ENCODE measurements at places on chromosomes 12 and 14. TPM values are rescaled to one million over a fixed set of nuclear protein-coding genes. Genes with fewer than 3 reads are reported as not detected.
A peak's percentile ranks its signal among the peaks of the same experiment; 100 is the strongest.

DNA sequence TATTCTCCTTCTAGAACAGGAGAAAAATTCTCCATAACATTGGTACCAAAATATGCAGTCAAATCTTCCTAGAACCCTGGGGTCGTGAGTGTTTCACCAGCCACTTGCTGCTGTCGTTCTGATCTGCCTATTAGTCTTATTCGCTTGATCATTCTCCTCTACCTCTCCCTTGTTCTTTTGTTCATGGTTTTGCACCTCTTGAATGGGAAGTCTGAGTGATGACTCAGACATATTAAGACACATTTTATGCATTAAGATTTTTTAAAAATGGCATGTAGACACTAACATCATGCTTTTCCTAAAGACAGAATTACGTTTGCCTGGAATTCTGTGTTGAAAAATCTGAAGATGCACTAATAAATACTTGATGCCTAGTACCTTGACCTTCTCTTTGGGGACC is 159.2 kb upstream of the LRIG3 start:
- no peaks in the 10 kb centered on the region for H3K27me3 ChIP-seq
- H3K4me3 ChIP-seq: no peak overlapping the region
- H3K27ac ChIP-seq: no peak overlapping the region
- no peaks in the 10 kb centered on the region for H3K4me1 ChIP-seq

GRCh38 chr12:124963211-124963610 is 25.7 kb downstream of the DHX37 start:
- no peak for DNase-seq
- H3K4me3 ChIP-seq: no peak overlapping the region
- H3K4me1 ChIP-seq: no peaks in the 10 kb centered on the region
- no peak overlapping the region for H3K27ac ChIP-seq
- no peaks in the 10 kb centered on the region for H3K27me3 ChIP-seq

GRCh38 chr12:105279460-105280056 is 43.6 kb upstream of the APPL2 start:
- peak; percentile 32 for DNase-seq
- peaks cover 4% of the 10 kb centered on the region for H3K4me1 ChIP-seq
- peaks cover 3% of the 10 kb centered on the region for H3K36me3 ChIP-seq
- no peak overlapping the region for H3K4me3 ChIP-seq
- no peak overlapping the region for H3K27ac ChIP-seq

GRCh38 chr14:77508249-77508648 is 9.6 kb upstream of the ISM2 start:
- no peak for DNase-seq
- H3K27me3 ChIP-seq: no peaks in the 10 kb centered on the region
- no peaks in the 10 kb centered on the region for H3K4me1 ChIP-seq

GRCh38 chr12:87720967-87721366 is 308.2 kb downstream of the C12orf50 start:
- no peaks in the 10 kb centered on the region for H3K27me3 ChIP-seq
- no peaks in the 10 kb centered on the region for H3K36me3 ChIP-seq
- no peak for DNase-seq
- no peaks in the 10 kb centered on the region for H3K4me1 ChIP-seq

DNA sequence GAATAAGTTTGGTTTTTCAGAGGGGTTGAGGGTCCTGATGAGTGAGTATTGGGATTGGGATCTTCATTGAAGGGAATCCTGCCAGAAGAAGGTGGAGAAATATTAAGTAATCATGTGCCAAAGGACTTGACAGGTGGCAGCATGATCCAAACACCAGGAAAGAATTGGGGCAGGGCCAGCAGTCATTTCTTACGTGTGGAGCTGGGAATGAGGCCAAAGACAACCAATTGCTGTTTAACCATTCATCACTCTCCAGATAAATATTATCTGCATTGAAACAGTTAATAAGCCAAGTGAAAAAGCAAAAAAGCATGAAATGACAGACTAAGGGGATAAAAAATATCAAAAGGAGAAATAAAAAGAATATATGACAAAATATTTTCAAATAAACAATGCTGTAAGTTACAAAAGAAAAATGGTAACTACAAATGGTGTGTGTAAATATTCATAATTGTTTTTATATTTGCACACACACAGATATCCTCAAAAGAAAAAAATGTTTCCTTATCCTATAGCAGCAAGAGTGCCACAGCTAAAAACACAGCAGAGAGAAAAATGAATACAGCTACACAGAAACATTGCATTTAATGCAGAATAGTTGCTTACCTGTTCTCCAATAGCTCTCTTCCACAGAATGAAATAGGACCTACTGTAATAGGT is 26.2 kb downstream of the C2CD5 start:
- DNase-seq: no peak
- no peak overlapping the region for H3K27ac ChIP-seq
- H3K4me3 ChIP-seq: no peak overlapping the region
- H3K36me3 ChIP-seq: peaks cover 19% of the 10 kb centered on the region

DNA sequence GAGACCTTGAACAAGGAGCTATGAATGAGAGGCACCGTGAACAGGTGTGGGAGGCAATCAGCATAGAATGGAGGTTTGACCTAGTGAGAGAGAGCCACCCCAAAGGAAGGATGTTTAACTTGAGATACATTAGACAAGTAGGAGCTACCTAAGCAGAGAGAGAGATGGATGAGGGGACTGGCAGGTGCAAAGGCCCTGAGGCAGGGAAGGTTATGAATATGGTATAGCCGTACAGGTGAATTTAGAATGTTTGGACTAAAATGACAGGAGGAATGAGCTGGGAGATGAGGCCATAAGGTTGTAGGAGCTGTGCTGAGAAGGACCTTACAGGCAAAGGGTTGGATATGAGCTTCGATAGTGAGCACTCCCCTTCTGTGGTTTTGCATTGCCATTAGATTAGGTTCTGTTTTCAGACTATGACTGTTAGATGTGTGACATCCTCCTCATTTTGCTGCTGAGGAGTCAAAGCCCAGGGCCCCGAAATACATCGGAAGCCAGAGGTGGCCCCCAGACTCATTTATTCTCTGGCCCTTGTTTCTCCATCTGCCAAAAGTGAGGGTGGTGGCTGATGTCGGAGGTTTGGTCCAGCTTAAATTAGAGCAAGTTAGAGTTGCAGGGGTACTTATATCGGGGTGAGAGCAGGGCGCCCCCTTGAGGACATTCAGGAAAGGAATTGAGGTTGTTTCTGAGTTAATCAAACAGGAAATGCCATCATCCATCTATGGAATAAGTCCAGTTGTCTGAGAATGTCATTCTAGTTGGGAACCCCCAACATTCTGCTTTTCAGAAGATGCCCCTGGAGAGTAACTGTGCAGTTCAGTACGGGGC is 29.4 kb downstream of the SLC24A4 start:
- peak; percentile 48 for DNase-seq
- H3K4me1 ChIP-seq: peaks cover 2% of the 10 kb centered on the region
- no peaks in the 10 kb centered on the region for H3K36me3 ChIP-seq
- H3K27ac ChIP-seq: no peak overlapping the region

GRCh38 chr12:31325524-31325875 is 450 bp downstream of the SINHCAF start:
- peaks cover 2% of the 10 kb centered on the region for H3K36me3 ChIP-seq
- peak overlapping the region; percentile 98 for H3K27ac ChIP-seq
- H3K4me3 ChIP-seq: peak overlapping the region; percentile 87
- H3K4me1 ChIP-seq: peaks cover 29% of the 10 kb centered on the region

- H3K36me3 ChIP-seq: no peaks in the 10 kb centered on the region
- DNase-seq: no peak
- H3K27me3 ChIP-seq: no peaks in the 10 kb centered on the region
- no peak overlapping the region for H3K27ac ChIP-seq
Observed at GRCh38 chr12:33634544-33634943, 194.9 kb upstream of the SYT10 start.

- peaks cover 20% of the 10 kb centered on the region for H3K27me3 ChIP-seq
- no peak overlapping the region for H3K27ac ChIP-seq
- peaks cover 9% of the 10 kb centered on the region for H3K4me1 ChIP-seq
- no peak for DNase-seq
- H3K36me3 ChIP-seq: no peaks in the 10 kb centered on the region
Observed at GRCh38 chr12:10151621-10152020, 20.3 kb downstream of the OLR1 start.

DNA sequence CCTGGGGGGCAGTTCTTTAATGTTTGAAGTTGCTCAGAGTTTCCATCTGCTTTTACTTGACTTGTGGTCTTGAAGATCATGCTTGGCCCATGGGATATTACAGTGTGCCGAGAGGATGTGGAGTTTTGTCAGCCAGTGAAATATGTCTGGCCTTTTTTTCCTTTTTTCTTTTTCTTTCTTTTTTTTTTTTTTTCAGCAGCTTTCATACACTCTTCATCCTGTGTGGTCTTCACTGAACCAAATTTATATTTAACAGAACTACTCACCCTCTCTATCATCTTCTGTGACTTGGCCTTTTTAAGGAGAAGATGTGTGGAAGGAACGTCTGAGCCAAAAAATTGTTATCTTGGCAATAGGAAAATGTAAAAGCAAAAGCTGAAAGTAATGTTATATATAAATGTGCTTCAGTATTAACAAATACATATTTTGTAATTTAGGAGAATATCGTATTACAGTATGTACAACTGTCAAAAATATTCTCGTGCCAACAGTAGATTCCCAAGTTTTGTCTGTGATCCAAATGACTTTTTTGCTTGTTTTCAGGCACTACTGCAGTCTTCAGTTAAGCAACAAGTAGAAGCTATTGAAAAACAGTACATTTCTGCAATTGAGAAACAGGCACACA is 200.6 kb downstream of the CCDC91 start:
- DNase-seq: no peak
- no peak overlapping the region for H3K27ac ChIP-seq

The RAPGEF3 gene
- 0.94 TPM for total RNA-seq

- no peak overlapping the region for H3K27ac ChIP-seq
- DNase-seq: no peak
- no peaks in the 10 kb centered on the region for H3K36me3 ChIP-seq
- H3K4me1 ChIP-seq: no peaks in the 10 kb centered on the region
- no peaks in the 10 kb centered on the region for H3K27me3 ChIP-seq
Observed at GRCh38 chr12:84198294-84198946, 714.2 kb downstream of the SLC6A15 start.

All from activated naive CD8-positive, alpha-beta T cell treated with anti-CD3 and anti-CD28 coated beads, Interleukin-2, amount 10 ng/mL, durations not matched to agents 7 days and 5 days (primary cell).